ENCODE measurements at places on chromosomes 2 and 18.

GRCh38 chr18:50161597-50162205 lies 33.2 kb downstream of the MYO5B start:
- no peak for DNase-seq

- no peak for DNase-seq
Observed at GRCh38 chr18:76504749-76505148, 9.7 kb upstream of the ZNF516 start.

- no peak for DNase-seq
Observed at GRCh38 chr2:232213176-232213575, 165.4 kb upstream of the ALPP start.

DNA sequence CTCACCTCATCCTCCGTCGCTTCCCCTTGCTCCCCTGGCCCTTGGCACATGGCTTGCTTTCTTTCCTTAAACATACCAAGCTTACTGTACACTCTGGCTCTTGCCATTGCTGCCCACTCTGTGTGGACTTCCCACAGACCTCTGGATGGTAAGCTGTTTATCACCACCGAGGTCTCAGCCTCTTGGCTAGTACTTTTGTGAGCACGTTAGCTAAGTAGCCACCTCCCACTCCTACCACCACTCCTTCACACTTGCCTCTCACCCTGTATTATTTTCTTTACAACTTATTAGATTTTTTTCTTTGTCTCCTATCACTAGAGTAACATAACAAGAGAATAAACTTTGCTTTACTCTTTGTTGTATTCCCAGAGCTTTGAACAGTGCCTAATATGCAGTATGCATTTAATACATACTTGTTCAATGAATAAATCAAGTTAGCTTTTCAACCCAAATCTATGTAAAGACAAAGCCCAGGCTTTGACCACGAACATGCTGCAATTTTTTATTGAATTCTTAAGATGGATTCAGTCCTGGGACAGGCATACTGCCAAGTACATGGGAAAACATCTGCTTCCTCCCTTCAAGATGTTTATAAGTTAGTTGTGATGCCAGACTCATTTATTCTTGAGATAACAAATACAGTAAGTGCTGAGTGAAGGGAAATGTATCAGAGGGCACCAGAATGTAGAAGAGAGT lies 25.0 kb upstream of the MSGN1 start:
- DNase-seq: no peak

DNA sequence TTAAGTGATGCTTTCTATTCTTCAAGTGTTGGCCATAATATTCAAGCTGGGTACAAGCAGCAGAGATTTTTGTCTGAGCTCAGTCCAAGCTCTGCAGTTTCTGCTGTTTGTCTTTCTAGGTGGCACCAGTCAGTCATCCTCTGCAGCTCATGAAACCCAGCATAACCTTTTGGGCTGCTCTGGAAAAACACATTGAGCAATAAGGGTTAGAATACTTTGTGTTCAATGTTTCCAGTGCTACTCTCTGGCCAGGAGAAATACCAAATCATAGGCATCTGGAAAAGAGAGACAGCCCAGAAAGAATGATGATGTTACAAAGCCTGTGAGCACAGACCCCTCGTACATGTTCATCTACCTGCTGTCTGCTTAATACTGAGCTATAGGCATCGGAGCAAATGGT lies 19.5 kb upstream of the WIPF1 start:
- DNase-seq: no peak

- DNase-seq: no peak
Observed at GRCh38 chr2:162301877-162302276, 16.6 kb downstream of the IFIH1 start.

GRCh38 chr2:60337142-60337497 lies 216.3 kb downstream of the BCL11A start:
- no peak for DNase-seq

GRCh38 chr2:170929686-170930050 lies 615 bp downstream of the GORASP2 start:
- DNase-seq: peak; percentile 5

DNA sequence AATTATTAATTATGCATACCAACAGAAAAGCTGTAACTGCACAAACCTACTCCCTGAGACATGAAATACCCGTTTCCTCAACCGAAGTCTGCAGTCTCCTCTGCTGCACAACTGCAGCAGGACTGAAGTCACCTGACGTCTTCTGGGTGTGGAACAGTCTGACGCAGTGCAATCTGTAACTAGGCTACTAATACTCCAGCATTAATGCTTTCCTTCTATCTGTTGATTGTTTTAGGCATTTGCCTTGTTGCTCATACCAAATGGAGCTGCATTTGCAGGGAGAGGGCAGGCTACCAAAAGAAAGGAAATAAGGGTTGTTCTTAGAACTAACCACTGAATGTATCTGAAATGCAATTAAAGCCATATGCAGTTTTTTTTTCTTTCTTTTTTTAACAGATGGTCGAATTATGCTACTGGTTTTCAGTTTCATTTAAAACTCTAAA lies 40.1 kb downstream of the RTN4 start:
- DNase-seq: peak; percentile 9

- DNase-seq: no peak
Observed at GRCh38 chr18:46343931-46344372, 239.8 kb downstream of the HAUS1 start.

GRCh38 chr18:48546396-48546795 lies 7.6 kb downstream of the CTIF start:
- DNase-seq: no peak

- DNase-seq: no peak
Observed at GRCh38 chr18:35183886-35184285, 56.9 kb upstream of the ZNF397 start.

DNA sequence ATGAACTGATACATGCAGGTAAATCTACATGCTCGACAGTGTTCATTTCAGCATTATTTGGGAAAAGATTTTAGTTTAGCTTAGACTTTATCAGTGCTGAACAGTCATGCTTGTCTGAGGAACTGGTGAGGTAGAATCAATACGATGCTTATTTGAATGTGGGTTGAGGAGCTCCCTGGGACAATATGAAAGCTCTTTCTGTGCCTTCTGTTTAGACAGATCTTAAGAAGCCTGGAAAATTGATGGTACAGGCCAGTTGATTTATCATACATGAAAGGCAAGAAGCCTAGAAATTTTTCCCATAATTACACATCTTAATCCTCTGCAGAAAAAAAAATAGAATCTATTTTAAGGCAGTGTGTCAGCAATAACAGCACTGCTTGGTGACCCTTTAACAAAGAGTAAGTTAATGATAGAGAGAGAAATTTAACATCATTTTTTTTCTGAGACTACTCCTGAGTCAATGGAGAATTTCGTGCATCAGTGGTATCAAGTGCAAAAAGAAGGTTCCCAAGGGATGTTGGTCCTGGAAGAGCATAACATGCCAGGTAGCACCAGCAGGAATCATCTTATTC lies 252.2 kb upstream of the CDH20 start:
- no peak for DNase-seq

DNA sequence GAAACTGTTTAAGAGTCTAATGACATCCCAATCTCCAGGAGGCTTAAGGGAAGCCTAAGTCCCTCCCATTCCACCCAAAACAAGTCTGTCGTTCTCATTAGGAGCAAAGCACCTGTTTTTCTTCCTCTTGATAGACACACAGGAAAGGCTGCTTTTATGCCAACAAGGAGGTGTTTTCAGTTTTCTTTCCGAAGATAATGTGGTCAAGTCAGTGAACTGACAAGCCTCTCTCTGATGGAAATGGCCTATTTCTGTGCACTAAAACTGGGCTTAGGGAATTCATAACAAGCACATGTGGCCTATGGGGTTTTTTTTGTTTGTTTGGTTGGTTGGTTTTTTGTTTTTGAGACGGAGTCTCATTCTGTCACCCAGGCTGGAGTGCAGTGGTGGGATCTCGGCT lies 36.2 kb downstream of the FBLN7 start:
- DNase-seq: no peak

DNA sequence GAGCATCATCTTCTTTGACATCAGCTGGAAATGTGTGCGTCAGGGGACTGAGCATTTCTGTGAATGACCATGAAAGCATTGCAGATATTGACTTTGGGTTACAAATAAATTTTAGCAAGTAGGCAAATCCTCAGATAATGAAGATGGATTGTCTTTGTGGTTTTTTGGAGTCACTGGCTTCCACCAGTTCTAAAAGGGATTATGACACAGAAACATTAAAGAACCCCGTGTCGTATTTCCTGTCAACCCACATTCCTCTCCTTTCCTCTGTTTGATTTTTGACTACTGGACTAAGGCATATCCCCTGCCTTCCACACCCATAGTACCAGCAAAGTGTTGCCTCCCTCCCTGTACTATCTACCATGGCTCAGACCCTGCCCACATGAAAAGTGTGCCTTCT lies 268.1 kb downstream of the MYO3B start:
- no peak for DNase-seq

DNA sequence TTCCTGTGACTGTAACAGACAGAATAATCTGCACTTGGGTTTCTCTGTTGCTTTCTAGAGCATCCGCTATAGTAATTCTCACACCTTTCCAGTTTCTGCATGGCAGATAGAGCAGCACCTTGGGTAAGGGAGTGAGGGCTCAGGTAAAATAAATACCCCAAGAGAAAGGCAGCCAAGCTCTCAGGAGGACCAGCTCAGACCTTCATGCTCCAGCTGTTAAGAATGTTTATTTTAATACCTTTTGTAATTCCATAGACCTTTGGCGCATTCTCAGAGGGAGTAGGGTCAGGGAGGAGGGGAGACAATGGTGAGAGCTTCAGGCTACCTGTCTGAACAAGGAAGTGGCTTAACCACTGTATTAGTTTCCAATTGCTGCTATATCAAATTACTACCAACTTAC lies 16.2 kb upstream of the TMEM178A start:
- no peak for DNase-seq

- no peak for DNase-seq
Observed at GRCh38 chr2:47636176-47636575, 146.8 kb upstream of the MSH6 start.

GRCh38 chr2:16908656-16909055 lies 243.0 kb upstream of the CYRIA start:
- DNase-seq: no peak

- DNase-seq: no peak
Observed at GRCh38 chr18:39761273-39761672, 2193.8 kb upstream of the PIK3C3 start.

DNA sequence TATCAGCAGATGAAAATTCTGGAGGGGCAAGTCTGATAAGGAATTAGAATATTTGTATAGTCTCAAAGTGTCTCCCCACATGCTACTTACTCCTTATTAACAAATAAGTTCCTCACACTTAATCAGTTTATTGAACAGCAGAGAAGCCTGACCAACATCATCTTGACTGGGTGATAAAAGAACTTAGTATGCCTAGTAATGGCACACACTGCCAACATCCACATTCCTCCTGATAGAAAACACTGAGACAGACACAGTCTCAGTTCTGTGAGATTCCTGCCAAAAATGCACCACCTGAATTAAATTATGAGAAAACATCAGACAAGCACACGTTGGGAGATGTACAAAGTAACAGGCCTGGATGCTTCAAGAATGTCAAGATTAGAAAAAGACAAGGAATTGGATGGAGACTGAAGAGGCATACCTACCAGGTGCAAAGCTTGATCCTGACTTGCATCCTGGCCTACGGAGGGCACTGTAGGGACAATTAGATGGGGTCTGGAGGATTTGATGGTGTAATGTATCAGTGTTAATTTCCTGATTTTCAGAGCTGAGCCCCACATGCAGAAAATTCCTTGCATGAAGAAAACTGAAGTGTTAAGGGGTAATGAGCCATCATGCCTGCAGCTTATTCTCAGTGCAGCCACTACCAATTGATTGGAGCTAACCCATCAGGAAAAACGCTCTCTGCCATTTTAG lies 200.4 kb upstream of the SH3BP4 start:
- no peak for DNase-seq

DNA sequence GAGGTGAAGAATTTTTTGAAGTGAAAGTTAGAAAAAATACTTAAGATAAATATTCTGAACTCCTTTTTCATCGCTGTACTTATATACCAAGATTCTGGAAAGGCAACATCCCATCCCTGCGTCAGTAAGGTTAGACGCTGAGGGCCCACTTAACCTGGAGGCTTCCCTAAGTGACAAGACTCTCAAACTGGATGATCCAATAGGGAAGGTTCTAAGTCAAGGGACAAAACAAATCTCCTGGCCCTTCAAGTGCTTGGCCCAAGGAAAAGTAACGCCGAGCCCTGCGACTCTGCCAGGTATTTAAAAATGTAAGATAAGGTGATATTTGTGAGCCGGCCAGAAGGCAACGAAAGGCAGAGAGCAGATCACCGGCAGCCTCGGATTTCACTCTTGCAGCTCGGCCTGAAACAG lies 1.3 kb downstream of the STK39 start:
- DNase-seq: no peak

DNA sequence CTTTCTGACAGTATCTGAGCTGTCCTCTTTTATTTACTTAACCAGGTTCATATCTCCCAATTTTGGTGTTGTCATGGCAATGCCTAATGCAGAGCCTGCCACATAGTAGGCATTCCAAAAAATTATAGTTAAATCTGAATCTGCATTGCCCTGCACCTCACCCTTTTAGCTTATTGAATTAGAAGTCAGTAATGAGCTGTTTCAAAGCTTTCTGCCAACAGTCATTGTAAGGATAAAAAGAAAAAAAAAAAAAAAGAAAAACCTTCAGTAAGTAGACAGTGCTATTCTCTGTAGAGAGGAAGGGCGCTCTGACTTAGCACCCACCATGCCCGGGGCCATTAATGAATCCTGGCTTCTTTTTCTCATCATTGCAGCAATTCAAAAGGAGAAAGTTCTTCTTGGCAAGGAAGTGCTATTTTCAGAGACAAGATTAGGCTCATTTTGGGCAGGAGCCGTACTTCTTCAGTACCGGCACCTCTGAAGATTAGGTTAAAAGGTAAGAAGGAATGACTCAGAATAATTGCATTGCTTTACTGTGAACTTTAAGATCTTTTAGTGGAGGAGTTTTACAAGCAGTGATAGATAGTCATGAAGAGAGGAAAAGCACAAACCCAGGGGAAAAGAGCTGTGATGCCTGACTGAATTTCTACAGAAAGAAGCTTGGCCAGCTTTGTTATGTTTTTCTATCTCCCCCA lies 2041.2 kb upstream of the PIK3C3 start:
- DNase-seq: no peak

- peak; percentile 9 for DNase-seq
Observed at GRCh38 chr18:70489986-70490933, 201.4 kb downstream of the SOCS6 start.

DNA sequence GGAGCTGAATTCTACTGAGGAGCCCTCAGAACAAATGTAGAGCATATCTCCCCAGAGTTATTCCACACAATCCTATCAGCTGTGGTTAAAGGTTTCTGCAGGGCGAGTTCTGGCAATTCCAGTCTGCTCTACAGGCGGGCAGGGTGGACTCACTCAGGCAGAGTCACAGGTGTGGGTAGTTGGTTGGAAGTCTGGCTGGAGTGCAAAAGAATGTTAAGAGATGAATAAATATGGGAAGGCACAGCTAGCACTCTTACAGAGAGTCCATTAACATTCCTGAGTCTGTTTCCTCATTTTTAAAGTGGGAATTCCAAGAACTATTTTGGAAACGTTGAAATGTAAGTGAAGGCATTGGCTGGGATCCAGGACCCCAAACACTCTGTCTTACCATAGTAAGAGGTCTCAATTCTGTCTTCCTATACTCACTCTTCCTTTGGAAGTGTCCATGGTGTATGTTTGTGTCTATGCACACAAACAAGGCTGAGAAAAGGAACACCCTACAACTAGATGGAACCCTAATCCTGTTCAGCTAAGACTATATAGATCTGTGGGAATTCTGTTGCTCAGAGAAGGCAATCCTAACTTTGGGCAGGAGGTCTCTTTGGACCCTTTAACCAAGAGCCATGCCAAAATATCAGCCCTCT lies 63.3 kb upstream of the AQP4 start:
- no peak for DNase-seq
